ENCODE measurements at places on chromosomes 7 and 10.

DNA sequence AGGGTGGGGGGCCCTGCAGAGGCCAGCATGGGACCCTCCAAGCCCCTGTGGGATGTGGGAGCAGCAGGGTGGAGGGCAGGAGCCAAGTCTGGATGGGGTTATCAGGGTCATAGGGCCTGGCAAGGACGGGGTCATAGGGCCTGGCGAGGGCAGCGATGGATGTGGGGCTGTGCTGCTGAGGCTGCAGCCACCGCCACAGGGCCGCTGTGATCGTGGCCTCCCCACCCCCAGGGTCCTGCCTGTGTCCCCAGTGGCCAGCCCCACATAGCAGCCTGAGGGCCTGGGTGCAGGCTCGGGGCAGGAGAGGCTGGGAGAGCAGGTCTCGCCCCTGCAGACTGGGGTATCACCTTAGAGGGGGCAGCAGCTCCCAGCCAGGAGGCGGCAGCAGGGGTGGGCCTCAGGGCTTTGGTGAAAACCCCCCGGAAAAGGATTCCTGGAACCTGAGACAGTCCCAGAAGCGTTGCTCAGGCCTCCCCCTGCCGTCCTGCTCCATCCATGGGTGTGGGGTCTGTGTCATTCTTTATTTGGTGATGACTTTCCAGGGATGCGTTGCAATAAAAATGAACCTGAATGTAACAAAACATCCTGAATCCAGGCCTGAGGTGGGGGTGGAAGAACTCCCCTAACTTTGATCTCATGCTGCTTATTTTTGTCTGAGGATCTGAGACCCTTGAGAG lies 107.3 kb upstream of the SHH start:
- no peak for DNase-seq

DNA sequence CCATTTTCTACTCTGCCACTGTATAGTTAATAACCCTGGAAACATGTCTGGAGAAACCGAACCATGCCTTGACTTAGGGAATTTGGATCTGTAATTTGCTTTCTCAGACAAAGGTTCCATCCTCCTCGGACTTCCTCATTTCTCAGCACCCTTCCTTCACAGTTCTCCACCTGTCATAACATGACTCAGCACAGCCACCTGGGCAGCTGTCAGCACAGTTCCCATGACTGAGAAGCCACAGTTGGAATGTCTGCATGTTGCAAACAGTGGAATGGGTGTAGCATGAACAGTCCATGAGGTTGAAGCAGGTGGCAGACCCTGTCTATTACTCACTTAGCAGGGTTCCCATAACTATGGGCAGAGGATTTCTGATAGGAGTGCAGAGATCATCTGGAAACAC lies 634 bp upstream of the OR9A4 start:
- no peak for DNase-seq

DNA sequence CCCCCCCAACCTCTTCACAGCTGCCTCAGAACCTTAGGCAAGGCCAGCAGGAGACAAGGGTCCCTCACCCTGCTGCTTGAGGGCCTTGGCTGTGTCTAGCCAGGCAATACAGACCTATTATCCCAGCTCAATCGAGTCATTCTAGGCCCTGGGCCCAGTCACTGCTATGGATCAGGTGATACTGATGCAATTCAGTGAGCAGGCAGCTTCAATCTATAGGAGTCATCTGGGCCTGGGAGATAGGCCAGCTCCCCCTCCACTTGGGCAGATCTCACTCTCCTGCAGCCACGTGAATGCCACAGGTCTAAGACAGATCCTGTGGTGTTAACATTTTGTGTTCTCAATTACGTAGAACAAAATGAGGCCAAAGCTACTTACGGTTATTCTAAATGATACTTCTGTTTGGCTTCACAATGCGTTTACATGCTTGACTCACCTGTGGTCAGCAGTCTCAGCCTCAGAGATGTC lies 68.0 kb upstream of the LRRC4 start:
- DNase-seq: no peak

DNA sequence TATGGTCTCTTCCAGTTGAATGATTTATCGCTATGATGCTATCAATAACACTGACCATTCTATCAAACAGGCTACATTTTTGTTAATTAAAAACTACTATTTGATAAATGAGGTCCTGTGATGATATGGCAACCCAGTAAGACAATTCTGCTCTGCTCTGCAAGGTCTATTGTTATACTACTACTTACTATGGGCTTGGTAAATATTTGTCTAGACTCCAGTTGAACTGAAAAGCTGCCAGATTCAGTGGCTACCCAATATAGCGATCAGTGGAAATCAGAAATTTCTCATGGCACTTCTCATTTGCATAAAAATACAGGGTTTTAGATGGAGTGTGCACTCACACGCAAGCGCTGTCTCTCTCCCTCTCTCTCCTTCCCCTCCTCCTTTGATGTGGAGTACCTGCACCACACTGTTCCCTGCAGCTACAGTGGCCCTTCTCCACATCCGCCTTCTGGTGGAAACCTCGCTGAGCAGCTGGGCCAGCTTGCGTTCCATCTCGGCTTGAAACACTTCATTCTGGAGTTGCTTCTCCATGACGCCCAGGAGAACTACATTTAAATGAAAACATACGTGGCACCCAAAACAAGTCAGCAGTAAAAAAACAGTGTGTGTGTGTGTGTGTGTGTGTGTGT lies 77.9 kb downstream of the KIAA1549 start:
- DNase-seq: no peak

DNA sequence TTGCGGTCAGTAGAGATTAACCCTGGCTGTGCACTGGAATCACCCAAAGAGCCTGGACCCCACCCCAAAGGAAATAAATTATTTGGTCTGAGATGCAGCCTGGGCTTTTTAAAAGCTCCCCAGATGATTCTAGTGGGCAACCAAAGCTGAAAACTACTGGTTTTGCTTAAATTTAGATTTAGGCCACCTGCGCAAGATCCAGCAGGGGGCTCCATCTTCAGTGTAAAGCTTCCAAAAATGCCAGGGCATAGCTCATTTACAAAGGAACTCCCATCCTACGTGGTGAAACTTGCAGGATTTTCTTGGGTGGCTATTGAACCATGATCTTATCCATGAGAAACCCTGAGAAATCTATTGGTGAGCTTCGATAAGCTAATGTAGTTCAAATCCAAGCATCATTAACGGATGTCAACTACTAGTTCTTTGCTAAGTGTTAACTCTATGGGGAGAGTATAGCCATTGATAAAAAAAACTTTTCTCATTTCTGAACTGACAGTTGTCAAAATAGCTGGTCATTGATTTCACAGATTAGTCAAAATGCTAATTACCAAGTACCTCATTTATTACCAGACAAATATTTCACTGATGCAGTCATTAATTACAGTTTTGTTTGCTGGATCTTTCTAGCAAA lies 315.3 kb downstream of the LHFPL3 start:
- no peak for DNase-seq

GRCh38 chr10:61283066-61283465 lies 170.1 kb downstream of the TMEM26 start:
- no peak for DNase-seq

DNA sequence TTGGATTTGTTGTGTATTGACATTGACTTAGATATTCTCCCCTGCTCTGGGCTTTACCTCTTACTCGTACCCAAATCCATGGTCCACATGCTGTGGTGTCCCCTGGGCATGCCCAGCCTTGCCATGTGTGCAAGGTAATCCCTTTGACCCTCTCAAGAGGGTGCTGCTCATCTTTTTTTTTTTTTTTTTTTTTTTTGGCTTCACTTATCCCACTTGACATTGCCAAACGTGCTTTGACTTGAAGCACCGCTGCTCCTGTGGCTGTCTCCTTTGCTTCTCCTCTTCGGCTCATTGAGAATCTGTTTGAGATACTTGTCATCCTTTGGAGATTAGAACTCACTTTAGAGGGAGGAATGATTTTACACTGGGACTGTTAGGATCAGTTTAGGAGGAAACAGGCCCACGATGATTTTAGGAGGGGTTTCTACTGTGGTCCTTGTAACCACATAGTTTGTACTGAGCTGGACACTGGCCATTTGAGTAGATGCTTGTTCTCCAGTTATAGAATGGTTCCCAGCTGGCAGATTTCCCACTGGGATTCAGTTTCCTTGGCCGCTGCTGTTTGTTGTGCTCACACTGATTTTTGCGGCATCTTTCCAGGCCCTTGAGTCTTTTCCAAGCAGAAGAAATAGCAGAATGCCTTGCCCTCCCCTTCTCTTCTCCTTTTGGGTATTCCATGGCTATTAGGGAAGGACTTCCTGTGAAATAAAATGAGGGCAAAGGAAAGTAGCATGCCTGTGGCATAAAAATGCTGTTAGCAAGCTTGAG lies 184.8 kb downstream of the AUTS2 start:
- no peak for DNase-seq

DNA sequence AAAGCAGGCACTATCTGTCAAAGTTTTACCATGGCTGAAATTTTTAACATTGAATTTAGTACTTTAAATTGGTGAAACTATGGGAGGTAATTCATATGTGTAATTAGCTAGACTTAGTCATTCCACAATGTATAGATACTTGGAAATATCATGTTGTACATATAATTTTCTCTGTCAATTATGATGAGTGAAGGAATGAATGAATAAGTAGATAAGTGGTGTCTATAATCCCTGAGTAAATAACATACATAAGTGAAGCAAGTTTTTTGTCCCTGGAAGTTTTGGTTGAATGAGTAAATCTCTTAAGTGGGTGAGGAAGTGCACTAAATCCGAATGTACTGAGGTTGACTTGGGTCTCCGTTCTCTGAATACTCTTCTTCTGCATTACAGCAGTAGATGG lies 201.0 kb downstream of the CSTF2T start:
- no peak for DNase-seq

GRCh38 chr7:80630608-80631405 lies 7.6 kb upstream of the CD36 start:
- no peak for DNase-seq

- no peak for DNase-seq
Observed at GRCh38 chr10:47095848-47096612, 184.8 kb downstream of the PTPN20 start.

DNA sequence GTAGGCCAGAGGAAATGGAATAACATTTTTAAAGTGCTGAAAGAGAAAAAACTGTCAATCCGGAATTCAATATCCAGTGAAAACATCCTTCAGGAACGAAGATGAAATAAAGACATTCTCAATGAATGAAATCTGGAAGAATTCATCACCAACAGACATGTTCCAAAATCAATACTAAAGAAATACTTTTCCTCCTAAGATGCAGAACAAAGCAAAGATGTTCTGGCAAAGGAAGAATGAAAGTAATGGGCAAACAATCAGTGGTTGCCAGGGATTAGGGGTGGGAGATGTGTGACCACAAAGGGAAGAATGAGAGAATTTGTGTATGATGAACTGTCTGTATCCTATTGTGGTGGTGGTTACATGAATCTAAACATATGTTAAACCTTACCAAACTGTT lies 52.8 kb upstream of the EEPD1 start:
- DNase-seq: no peak

GRCh38 chr7:135966341-135967043 lies 10.7 kb downstream of the MTPN start:
- DNase-seq: no peak

DNA sequence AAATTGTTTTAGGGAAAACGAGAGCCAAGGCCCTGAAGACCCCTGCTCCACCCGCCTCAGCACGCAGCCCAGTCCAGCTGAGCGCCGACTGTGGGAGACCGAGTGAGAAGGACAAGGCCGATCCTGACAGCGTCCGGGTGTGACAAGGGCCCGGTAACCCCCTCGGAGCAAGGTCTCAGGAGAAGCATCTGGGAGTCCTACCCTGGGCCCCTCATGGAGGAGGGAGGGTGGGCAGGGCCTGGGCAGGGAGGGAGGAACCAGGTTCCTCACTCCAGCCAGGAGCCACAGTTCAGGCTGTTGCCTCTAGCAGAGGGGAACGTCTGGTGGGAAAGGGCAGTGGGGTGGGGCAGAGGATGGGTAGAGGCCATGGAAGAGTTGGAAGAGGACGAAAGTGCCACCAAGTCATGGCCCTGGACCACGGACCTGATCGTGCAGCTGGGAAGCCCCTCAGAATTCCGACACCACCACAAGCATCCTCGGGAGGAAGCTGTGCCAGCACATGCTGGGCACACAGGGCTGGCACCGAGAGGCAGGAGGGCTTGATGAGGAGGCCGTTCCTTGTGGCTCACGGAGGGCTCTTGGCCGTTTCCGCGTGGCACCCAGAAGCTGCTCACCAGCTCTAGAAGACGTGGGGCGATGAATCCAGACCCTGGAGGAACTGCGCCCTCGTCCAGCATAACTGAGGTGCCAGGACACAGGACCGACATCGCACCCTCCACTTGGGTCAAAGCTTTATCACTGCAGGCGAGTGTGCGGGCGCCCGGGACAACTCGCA lies 2.2 kb upstream of the KNDC1 start:
- DNase-seq: no peak
